ENCODE measurements at places on chromosomes 1 and 21.

GRCh38 chr1:70277875-70278274 lies 56.7 kb downstream of the SRSF11 start:
- no peak overlapping the region for H3K27ac ChIP-seq
- H3K4me3 ChIP-seq = no peak overlapping the region
- peaks cover 33% of the 10 kb centered on the region for H3K36me3 ChIP-seq
- no peaks in the 10 kb centered on the region for H3K4me1 ChIP-seq
- no peaks in the 10 kb centered on the region for H3K27me3 ChIP-seq
- no peak for ATAC-seq

DNA sequence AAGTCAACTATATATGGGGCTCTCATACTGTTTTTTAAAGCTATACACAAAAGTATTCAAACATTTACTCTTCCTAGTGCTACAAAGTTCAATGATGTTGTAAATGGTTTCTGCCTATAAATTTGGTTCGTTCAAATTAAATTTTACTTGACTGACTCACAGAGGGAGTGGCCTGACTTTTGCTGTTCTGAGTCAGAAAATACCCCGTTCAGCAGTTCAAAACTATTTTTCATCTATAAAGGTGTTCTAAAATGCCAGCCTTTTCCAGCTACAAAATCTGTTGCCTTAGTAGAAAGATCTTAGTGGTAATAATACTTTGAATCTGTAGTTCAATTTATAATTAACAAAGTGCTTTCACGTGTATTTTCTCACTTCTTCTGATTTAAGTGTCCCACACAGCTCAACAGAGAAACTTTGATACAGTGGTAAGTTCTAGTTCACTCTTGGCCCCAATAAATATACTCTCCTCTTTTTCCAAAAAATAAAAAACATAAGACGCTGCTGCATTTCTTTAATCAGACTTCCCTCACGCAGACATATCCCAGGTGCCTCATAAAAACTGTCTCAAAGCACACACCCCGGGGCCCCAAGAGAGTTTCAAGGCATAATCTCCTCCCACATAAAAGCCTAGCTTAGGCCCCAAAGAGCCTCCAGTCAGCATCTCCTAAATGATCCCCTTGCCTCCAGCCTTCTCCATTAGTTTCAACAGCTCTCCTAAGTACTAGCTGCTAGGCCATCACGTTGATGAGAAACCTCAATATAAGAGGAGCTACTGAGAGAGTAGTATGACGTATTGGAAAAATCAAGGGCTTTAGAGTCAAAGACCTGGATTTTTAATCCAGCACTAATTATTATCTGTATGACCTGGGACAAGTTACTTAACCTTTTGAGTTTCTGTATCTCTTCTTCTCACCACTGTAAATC lies 3.2 kb downstream of the PTP4A2 start:
- ATAC-seq = no peak
- H3K27me3 ChIP-seq = no peaks in the 10 kb centered on the region
- peaks cover 18% of the 10 kb centered on the region for H3K36me3 ChIP-seq
- H3K4me1 ChIP-seq = peaks cover 86% of the 10 kb centered on the region
- H3K27ac ChIP-seq = peak overlapping the region; percentile 92
- peak overlapping the region; percentile 93 for H3K4me3 ChIP-seq

DNA sequence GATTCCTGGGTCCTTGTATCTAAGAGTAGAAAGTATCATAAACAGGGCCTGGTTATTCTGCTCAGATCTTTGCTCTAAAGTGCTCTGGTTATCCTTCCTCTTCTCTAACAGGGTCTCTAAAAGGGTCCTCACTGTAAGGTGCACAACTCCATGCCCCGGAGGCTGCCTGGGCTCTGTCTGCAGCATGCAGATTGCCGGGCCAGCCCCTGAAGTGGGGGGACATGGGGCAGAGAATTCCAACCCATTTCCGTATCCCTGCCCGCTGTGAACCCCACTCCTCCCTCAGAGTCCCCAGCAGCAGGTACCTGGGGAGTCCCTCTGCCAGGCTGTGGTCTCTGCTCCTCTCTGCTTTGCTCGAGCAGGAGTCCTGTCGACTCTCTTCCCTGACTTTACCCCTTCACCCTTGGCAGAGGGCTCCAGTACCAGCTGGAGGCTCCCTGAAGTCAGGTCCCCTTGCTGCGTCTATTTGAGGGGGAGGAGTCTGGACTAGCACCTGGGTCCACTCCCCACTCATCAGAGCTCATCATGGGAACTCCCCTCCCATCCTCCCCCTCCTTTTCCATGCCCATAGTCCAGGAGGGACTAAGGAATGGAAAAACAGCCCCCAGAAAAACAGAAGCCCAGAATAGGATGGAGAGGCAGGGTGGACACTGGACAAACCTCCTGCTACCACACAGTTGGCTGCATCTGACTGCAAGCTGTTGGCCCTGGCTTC lies 12.1 kb downstream of the BLACAT1 start:
- peak overlapping the region; percentile 10 for H3K27ac ChIP-seq
- H3K27me3 ChIP-seq = no peaks in the 10 kb centered on the region
- H3K4me3 ChIP-seq = no peak overlapping the region
- no peak for ATAC-seq

DNA sequence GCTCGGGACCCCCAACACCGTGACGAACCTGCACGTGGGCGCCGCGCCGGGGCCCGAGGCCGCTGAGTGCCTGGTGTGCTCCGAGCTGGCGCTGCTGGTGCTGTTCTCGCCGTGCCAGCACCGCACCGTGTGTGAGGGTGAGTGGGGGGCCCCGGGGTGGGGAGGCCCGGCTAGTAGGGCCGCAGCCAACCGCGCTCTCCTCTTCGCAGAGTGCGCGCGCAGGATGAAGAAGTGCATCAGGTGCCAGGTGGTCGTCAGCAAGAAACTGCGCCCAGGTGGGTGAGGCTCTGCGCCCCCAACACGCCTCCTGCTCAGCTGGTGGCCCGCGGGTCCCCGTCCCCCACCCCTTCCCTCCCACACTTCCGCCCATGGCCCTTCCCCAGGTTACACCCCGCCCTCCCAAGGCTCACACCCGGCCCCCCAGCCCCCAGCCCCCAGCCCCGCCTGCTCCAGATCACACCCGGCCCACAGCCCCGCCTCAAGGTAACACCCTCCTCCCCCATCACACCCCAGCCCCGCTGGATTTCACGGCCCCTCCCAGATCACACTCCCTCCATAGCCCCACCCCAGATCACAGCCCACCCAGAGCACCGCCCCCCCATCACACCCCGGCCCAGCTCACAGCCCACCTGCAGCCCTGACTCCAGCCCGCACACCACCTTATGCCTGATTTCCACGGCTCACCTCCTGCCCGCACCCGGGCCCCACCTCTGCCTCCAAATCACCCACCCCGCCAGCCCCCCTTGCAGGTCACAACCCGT lies 2.4 kb upstream of the MMP23B start:
- peak overlapping the region; percentile 72 for H3K27ac ChIP-seq
- H3K27me3 ChIP-seq = peaks cover 9% of the 10 kb centered on the region
- peak; percentile 4 for ATAC-seq

DNA sequence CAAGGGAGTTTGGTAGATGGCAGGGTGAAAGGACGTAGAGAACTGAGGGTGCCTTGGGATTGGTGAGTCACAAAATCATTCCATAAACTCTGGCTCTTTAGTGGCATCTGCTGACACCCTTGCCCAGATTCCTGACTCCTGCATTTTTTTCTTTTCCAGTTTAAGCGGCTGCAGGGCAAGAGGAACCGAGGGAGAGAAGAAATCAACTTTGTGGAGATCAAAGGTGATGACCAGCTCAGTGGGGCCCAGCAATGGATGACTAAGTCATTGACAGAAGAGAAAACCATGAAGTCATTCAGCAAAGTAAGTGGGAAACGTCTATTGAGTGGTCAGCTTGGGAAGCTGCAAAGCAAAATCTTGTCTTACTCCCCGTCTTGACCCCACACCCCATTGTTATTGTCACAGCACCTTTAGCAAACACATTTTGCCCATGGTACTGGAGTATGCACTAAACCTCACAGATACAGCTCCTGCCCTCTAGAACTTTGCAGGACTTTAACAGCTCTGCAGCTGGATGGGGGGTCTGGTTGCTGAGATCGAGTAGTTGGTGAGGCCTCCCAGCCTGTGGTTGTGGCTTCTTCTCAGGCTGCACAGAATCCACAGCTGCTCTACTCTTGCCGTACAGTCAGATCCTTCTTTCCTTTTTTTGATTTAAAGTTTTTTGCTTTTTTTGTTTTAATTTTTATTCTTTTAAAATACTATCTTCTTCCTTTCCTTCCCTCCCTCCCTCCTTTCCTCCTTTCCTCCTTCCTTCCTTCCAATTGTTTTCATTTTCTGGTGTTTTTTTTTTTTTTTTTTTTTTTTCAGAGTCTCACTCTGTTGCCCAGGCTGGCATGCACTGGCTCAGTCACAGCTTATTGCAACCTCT lies 21.9 kb downstream of the SH2D2A start:
- H3K4me3 ChIP-seq = no peak overlapping the region
- no peaks in the 10 kb centered on the region for H3K27me3 ChIP-seq
- ATAC-seq = no peak
- H3K36me3 ChIP-seq = peaks cover 69% of the 10 kb centered on the region
- no peak overlapping the region for H3K27ac ChIP-seq

GRCh38 chr1:115115521-115116161 lies 26.3 kb upstream of the TSPAN2 start:
- H3K36me3 ChIP-seq = no peaks in the 10 kb centered on the region
- H3K4me1 ChIP-seq = no peaks in the 10 kb centered on the region
- no peak for ATAC-seq
- H3K4me3 ChIP-seq = no peak overlapping the region
- H3K27me3 ChIP-seq = peaks cover 28% of the 10 kb centered on the region

- H3K36me3 ChIP-seq = peaks cover 76% of the 10 kb centered on the region
- peaks cover 23% of the 10 kb centered on the region for H3K4me1 ChIP-seq
- no peak for ATAC-seq
- H3K4me3 ChIP-seq = no peak overlapping the region
Observed at GRCh38 chr1:8866792-8867415, 11.6 kb downstream of the ENO1 start.

DNA sequence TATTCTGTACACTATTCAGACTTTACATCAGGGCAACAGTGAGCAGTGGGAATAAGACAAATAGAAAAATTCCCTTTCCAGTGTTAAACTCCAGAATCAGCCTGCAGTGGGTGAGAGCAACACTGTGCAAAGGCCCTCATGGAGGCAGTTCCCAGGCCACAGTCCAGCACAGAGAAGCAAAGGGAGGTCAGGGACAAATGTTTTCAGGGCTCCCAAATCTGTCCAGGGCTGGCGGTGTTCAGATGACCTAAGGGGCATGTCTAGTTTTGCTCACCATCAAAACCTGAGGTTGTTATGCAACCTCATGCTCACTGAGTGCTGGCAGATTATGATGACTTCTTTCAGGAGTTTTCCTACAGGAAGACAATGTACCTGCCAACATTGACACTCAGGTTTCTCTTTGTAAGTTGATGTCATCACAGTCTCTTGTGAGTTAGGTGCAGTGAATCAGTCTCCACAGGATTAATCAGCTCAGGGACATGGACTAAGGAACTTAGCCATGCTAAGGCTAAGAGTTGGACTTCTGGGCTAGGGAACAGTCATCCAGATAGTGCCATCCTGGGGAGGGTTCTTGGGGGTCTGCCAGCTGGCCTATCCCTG lies 3.6 kb upstream of the LCE5A start:
- H3K27me3 ChIP-seq = peaks cover 24% of the 10 kb centered on the region
- no peaks in the 10 kb centered on the region for H3K36me3 ChIP-seq
- no peak overlapping the region for H3K4me3 ChIP-seq
- H3K4me1 ChIP-seq = no peaks in the 10 kb centered on the region
- H3K27ac ChIP-seq = no peak overlapping the region

GRCh38 chr1:7404046-7404742 lies 366.9 kb upstream of the VAMP3 start:
- no peaks in the 10 kb centered on the region for H3K4me1 ChIP-seq
- H3K27ac ChIP-seq = no peak overlapping the region
- H3K36me3 ChIP-seq = no peaks in the 10 kb centered on the region
- H3K4me3 ChIP-seq = no peak overlapping the region
- ATAC-seq = no peak
- H3K27me3 ChIP-seq = peaks cover 21% of the 10 kb centered on the region

- peaks cover 73% of the 10 kb centered on the region for H3K4me1 ChIP-seq
- peak within 1 kb of the TSS; percentile 91 for H3K27ac ChIP-seq
- H3K4me3 ChIP-seq = peak within 1 kb of the TSS; percentile 88
- H3K27me3 ChIP-seq = no peaks in the 10 kb centered on the region
- peaks cover 12% of the 10 kb centered on the region for H3K36me3 ChIP-seq
- ATAC-seq = peak; percentile 74
Observed at GRCh38 chr1:202160377-202160940, at the start of gene PTPN7. TSS of gene PTPN7 (minus strand) at chr1:202160602. CDS start at chr1:202159402, 1,200 bp downstream.

DNA sequence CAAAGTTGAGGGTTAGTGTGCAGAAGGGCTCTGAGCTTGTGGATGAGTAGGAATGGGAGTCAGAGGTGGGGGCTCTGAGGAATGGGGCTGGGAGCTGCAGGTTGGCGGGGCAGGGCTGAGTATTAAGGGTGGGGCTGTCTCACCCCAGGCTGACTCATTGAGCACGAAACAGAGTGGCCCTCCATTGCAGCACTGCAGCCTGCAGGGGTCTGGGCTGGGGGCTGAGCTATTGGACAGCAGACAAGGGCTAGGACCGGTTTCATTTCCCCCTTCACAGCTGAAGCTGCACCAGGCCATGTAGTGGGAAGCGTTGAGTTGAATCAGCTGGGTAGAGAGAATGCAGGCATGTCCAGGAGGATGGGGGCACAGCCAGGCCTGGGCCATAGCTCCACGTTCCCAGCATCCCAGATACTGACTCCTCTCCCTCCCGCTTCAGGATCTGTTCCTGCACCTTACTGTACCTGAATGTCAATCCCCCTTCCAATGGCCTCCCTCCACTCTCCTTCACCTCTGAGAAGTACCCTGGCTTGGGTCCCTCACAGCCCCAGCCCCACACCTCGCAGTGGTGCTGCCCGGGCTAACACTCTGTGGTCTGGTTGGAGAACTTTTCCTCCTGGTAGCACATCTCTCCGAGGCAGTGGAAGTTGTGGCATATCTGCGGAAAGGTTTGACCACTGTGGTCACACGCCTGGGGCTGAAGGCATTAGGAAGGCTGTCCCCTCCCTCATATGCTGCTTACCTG lies 4.4 kb upstream of the INPP5B start:
- no peak overlapping the region for H3K4me3 ChIP-seq
- H3K4me1 ChIP-seq = peaks cover 52% of the 10 kb centered on the region
- H3K27ac ChIP-seq = peak overlapping the region; percentile 74
- no peak for ATAC-seq
- H3K27me3 ChIP-seq = no peaks in the 10 kb centered on the region

DNA sequence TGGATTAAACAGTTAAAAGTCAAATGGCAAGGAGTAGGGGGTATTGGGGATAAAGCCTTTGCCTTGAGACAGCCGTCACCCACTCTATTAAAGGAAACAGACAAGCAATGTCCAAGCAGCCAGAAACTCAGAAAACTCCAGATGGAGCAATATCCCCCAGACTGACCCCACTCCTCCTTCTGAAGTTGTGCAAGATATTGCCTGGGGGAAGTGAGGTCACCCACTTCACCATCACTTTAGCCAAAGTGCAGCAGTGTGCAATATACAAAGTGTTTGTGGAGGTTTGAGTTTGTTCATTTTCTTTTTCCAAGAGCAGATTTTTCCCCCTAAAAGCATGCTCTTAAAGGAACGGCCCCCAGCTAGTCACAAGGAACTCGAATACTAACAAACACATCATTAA lies 125.1 kb downstream of the ETS2 start:
- H3K36me3 ChIP-seq = no peaks in the 10 kb centered on the region
- no peak overlapping the region for H3K27ac ChIP-seq
- H3K4me1 ChIP-seq = no peaks in the 10 kb centered on the region
- no peak overlapping the region for H3K4me3 ChIP-seq
- no peak for ATAC-seq

GRCh38 chr1:9689011-9689706 lies 37.6 kb downstream of the PIK3CD start:
- H3K4me1 ChIP-seq = peaks cover 77% of the 10 kb centered on the region
- H3K4me3 ChIP-seq = peak overlapping the region; percentile 85
- H3K27ac ChIP-seq = peak overlapping the region; percentile 81
- peak; percentile 90 for ATAC-seq
- no peaks in the 10 kb centered on the region for H3K27me3 ChIP-seq

All from stimulated activated memory B cell treated with anti-CD40 and anti-IgM and Interleukin-4, amounts not matched to agents 10 μg/mL and 1 μg/mL and 100 μg/mL, for 72 hours (primary cell).